ENCODE measurements at places on chromosomes 7 and 10.
A peak's percentile ranks its signal among the peaks of the same experiment; 100 is the strongest.

- no peak for DNase-seq
Observed at GRCh38 chr7:77866370-77866769, 67.8 kb downstream of the PHTF2 start.

DNA sequence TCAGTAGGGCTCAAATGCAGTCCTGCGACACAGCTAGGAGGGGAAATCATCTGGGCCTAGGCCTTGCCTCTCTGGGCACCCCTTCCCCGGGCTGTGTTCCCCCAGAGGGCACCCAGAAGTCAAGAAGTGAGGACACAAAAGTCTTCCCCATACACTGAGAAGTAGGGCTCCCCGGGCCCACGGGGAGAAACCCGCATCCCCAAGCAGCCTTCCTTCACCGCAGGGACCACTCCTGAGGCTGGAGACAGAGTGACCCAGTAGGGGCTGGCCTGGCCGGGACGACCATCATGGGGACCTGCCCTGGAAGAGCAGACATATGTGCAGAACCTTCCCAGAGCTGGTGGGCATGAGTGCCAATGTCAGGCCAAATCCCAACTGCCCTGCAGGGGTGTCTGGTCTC lies 163.5 kb downstream of the GFRA1 start:
- no peak for DNase-seq

DNA sequence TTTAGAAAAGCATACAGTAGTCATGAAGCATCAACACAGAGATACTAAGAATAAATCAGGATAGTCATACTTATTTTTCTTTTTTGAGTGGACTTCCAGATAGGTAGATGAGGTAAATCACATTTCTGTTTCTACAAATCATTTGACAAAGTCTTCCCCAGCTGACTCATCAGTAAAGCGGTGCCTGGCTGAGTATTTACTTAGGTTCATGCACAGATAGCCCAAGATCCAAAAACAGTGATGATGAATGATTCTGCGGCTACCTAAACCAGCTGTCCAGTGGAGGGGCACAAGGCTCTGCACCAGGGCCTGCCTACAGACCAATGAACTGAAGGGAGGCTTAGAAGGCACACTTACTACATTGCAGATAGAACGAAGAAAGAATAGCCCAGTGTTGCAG lies 113.1 kb downstream of the PARP12 start:
- DNase-seq = no peak

GRCh38 chr7:87858417-87859100 lies 17.6 kb downstream of the SLC25A40 start:
- no peak for DNase-seq

DNA sequence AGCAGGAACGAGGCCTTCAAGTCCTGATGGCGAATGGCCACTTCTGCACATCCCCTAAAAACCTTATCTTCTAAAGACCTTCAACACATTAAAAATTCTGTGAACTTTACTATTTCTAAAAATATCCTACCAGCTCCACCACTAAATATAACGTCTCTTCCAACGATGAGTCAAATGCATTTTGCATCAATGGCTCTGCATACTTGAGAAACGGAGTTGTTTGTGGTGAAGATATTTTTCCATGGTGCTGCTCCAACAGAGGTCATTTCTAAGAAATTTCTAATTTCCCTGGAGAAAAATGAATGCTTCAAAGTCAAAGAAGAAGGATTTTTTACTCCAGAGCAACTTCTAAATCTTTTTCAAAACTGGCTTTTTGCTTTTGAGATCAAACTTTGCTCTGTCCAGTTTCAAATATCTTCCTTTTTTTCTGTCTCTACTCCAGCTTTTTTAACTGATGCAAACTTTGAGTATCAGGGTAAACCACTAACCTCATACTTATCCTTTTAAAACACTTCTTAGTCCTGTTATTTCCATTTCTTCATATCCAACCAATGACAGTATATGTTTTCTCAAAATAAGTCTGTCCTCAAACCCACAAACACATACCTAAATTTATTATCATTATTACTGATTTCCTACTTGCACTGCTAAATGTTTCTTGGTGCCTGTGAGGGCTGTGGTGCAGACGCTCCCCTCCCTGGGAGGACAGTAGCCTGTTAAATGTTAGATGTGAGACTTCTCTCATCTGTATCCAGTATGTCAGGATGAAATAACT lies 258.1 kb downstream of the KLF6 start:
- DNase-seq = no peak

- peak; percentile 50 for DNase-seq
Observed at GRCh38 chr10:51960494-51960895, 261.1 kb upstream of the CSTF2T start.

DNA sequence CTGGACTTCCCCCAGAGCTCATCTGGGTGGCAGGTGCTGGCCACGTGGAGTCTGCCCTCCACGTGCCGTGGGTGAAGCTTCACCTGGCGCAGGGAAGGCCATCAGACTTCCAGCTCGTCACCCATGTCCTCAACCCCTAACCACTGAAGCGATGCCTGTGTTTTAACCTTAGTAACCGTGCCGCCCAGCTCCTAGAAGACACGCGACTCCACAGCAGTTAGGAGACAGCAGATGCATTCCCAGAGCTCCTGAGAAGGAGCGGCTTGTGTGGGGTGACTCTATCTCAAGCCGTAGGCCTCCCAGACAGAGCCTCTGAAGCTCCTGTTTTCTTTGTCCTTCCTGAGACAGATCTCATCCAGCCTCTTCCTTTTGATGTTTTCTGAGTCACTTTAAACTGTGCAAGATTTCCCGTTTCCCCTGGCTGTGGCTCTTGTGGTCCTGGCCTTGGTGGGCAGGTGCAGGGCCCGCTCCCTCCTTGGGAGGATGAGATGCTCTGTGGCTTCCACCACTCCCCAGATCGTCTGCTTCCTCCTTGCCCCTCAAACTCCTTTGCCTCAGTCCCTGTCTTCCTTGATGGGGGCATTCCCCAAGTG lies 41.4 kb upstream of the AP5Z1 start:
- no peak for DNase-seq

DNA sequence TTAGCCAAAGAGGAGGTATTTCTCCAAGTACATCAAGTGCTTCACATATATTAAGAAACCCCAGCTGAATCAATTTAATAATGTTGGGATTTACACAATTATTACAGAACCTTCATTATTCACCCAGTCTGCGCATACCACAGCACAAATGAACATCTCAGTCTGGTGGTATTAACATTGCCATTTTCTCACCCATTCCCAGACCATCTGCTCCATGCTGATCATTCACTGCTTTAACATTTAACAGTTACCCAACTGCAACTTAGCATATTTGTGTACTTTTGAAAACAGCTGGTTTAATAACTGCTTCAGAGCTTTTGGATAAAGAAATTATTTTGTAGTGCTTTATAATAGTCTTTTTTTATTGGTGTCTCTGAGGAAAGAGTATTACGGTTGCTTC lies 1072.1 kb downstream of the NXPH1 start:
- DNase-seq = no peak

GRCh38 chr7:142355328-142355727 lies 97.5 kb upstream of the PRSS58 start:
- DNase-seq = no peak

DNA sequence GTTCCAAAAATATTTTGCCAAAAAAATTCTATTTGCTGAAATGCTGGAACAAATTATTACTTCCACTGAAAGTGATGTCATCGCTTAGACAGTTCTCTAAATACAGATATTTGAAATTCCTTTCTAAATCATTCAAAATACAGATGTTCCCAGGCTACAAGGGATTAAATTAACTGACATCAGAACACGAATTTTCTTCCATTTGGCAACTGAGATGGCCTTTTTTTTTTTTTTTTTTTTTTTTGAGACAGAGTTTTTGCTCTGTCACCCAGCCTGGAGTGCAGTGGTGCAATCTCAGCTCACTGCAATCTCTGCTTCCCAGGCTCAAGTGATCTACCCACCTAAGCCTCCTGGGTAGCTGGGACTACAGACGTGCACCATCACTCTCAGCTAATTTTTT lies 57.0 kb downstream of the P4HA1 start:
- no peak for DNase-seq

GRCh38 chr7:7051206-7051877 lies 131.0 kb upstream of the C1GALT1 start:
- peak; percentile 3 for DNase-seq

GRCh38 chr7:44305564-44306507 lies 19.6 kb downstream of the CAMK2B start:
- no peak for DNase-seq

DNA sequence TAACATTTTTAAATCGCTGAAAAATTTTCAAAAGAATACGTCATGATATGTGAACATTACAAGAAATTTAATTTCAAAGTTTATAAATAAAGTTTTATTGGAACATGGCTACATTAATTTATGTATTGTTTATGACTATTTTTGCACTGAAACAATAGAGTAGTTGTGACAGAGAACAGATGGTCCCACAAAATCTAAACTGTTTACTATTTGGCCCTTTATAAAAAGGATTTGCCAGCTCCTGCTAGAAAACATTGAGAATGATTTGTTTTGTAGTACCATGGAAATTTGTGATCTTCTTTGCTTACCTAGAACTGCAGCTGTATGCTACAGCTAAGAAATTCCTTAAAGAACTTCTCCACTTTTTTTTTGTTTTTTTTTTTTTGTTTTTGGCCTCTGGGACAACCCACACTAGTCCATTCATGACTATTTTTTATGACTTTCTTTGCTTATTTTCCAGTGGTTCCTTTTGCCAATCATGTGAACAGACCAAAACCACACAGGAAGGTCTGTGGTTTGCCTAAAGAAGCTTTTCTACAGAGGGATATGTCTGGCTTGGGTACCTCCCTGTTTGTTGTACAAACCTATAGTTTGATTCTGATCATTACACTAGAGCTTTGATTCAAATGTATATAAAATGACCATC lies 55.7 kb downstream of the ST7 start:
- DNase-seq = no peak

DNA sequence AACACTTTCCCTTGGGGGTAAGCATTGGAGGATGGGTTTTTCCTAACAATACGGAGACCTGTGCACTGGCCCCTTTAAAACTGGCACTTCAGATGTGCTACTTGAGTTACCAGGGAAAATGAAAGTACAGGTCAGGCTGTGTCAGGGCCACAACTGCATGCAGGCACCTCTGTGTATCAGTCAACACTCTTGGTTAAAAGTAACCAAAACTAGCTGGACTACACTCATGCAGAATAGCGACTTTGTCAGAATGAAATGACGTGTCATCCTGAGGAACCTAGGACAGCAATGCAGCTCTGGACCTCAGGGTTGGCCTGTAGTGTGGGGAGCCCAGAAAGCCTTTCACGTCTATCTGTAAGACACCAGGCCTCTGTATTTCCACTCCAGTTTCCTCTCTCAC lies 33.8 kb upstream of the SMKR1 start:
- DNase-seq = no peak

GRCh38 chr10:19922236-19922963 lies 106.2 kb downstream of the PLXDC2 start:
- DNase-seq = no peak

- DNase-seq = no peak
Observed at GRCh38 chr7:30068117-30068516, 39.9 kb downstream of the PLEKHA8 start.

- DNase-seq = no peak
Observed at GRCh38 chr10:75107756-75108683, 3.4 kb upstream of the SAMD8 start.

DNA sequence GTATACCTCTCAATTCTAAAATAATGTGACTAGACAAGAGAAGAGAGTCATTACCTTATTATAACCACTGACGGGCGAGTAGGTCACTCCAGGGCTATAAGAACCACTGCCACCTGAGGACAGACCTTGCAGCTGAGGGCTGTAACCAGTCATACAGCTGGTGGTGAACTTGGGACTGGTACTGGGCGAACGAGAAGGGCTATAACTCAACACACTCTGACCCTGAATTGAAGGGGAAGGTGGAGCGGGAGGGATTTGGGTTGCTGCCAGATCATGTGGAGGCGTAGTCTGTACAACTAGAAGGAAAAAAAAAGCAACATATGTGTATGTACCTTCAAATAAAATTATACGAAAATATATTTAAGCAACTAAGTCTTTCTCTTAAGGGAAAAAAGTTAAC lies 3.4 kb downstream of the TMEM209 start:
- DNase-seq = no peak

DNA sequence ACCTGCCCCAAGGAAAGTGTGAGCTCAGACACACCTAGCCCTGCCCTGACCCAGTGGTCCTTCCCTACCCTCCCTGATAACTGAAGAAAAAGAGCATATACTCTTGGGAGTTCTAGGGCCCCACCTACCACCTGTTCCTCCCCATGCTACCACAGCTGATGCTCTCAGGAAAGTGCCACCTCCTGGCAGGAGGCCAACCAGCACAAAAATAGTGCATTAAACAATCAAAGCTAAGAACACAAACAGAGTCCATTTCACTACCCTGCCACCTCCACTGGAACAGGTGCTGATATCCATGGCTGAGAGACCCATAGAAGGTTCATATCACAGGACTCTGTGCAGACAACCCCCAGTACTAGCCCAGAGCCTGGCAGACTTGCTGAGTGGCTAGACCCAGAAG lies 288.6 kb upstream of the PHF14 start:
- no peak for DNase-seq

GRCh38 chr10:100128951-100129350 lies 47.3 kb upstream of the CPN1 start:
- DNase-seq = no peak

- DNase-seq = peak; percentile 62
Observed at GRCh38 chr10:114100848-114101741, 57.4 kb downstream of the ADRB1 start.

GRCh38 chr7:2313450-2314208 lies 612 bp downstream of the SNX8 start:
- no peak for DNase-seq

- DNase-seq = no peak
Observed at GRCh38 chr10:123570898-123571515, 95.1 kb upstream of the GPR26 start.

DNA sequence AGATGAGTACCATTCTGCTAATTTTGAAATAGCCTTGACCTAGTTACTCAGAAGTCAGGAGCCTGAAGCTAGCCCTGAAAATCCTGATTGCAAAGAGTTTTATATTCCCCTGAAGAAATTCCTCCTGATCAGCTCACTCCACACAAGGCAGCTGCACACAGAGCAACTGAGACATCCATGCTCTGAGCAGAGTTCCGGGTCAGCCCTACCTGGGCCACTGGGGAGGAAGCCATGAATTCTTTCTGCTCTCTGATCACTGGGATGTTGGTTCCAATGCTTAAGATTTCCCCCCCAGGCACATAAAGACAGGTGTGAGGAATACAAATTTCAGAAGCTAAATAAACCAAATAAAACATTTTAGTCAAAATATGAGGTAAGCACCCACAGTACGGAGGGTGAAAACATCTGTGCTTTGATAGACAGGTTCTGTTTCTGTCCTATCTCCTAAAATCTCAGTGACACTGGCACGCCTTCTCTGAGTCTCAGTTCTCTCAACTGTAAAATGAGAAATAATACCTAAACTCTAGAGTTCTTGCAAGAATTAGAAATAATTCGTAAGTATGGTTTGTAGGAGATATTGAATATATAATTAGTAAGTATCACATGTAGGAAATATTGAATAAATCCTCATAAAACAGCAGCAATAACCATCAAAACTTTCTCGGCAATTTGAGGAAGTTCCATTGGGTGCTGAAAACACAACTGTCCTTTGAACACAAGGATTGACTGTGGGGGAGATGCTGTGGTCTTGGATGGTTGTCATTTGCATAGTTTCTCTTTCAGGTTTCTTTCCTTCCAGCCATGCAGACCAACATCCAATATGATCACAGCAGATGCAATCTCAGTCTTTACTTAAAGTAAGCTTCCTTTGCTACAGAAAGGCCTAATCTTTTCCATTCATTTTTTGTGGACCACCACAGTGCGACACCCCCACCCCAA lies 133.0 kb upstream of the TNS3 start:
- DNase-seq = no peak

- no peak for DNase-seq
Observed at GRCh38 chr7:142878315-142878714, 7.2 kb downstream of the TRPV6 start.
